NCI-H82 (cell line): ENCODE measurements at places on chromosomes 1 and 21.

DNA sequence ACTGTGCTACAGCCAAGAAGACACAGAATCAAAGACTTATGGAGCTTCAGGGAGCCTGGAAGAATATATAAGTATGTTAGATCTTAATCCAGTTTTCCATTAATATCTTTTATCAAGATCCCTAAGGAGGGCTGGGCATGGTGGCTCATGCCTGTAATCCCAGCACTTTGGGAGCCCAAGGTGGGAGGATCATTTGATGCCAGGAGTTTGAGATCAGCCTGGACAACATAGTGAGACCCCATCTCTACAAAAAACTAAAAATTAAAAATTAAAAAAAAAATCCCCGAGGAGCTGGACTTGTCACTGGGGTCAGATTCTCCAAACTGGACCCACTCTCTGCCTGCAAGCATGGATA, 113.9 kb upstream of the CDC42BPA start:
- no peak for DNase-seq

DNA sequence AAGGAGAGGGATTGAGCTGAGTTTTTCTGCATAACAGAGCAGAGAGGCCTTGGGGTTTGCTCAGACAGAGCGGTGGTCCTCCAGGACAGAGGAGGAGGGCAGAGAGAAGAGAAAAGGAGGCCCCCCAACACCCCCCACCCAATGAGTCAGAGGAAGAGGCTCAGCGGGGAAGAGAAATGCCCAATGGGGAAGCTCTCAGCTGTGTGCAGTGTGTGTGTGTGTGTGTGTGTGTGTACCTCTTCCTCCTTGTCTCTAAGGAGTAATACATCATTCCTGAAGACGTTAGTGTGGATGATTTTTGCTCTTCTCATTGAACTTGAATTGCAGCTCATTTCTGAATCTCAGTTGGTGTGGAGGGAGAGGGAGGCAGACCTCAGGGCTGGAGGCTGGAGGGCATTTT, 8.7 kb downstream of the TMPRSS3 start:
- DNase-seq = no peak

GRCh38 chr1:12232221-12232620, 2.4 kb downstream of the VPS13D start:
- no peak for DNase-seq

- no peak for DNase-seq
Observed at GRCh38 chr1:226401355-226402303, 6.3 kb downstream of the PARP1 start.

- no peak for DNase-seq
Observed at GRCh38 chr1:79304131-79304530, 297.6 kb upstream of the ADGRL4 start.

DNA sequence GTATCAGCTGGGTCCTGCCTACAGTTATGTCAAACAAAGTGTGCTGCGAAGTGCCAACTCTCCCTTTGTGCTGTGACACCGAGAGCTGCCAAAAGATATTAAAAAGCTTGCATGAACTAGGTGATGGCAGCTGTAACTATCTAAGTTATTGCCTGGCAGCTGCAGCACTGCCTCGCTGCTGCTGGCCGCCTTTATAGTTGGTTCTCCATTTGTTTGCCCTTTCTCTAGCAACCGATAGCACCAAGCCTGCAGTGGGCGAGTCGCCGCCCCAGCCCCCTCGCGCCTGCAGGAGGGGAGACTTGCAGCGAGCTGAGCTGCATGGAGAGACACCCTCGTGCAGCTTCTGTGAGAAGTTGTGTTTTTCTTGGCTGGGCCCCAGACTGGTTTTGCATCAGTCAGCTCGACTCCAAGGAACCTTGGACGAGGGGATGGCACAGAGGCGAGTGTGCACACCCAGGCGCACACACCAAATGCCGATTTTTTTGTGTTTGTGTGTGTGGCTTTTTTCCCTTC, 330.6 kb downstream of the RPS6KC1 start:
- DNase-seq = no peak

- no peak for DNase-seq
Observed at GRCh38 chr1:244599937-244600350, 53.0 kb upstream of the DESI2 start.

GRCh38 chr1:51328279-51328678, 2.1 kb downstream of the TTC39A start:
- DNase-seq = no peak

DNA sequence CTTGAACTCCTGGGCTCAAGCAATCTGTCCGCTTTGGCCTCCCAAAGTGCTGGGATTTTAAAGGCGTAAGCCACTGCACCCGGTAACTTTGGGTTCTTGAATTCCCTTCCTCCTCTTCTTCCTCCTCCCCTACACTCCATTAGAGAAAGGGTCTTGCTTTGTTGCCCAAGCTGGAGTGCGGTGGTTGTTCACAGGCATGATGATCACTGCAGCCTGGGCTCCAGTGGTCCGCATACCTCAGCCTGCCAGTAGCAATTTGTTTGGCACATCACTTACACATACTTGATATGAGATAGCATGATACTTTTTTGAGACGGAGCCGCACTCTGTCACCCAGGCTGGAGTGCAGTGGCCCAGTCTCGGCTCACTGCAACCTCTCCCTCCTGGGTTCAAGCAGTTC, 2.2 kb downstream of the DEGS1 start:
- DNase-seq = no peak

DNA sequence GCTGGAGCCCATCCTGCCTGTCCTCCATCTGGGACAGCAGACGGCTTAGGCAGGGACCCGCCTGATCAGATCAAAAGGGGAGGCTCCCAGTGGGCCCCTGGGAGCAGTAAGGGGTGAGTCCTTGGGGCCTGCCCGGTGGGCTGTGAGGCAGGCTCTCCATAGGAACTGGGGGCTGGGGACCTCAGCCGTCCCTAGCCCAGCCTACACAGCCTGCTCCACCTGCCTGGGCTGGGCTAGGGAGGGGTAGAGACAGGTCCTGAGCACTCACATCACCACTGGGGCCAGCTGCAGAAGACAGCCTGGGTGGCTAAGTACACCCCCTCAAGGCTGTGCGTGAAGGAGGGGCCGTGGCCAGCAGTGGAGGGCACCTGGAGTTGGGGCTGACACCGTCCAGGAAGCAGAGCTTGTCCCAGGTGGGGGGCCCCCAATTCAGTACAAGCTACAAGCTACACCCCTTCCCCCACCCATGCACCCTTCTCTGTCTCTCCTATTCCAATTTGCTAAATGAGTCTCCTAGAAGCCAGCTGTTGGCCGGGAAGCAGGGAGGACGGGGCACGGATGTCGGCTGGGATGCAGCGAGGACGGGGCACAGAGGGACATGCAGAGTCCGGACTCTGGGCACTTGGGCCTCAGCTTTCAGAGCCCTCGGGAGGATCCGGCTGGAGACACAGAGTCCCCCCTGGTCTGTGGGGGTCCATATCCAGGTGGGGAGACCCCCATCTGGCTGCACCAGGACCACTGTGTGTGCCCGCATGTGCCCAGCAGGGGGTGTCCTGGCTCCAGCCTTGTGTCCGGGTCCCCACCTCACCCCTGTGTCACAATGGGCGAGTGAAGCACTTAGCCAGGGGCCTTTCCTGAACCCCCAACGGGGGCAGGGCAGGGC, 1.7 kb downstream of the ISG15 start:
- DNase-seq = peak; percentile 42

GRCh38 chr1:57079454-57080157, 113.8 kb upstream of the C8B start:
- peak; percentile 41 for DNase-seq

DNA sequence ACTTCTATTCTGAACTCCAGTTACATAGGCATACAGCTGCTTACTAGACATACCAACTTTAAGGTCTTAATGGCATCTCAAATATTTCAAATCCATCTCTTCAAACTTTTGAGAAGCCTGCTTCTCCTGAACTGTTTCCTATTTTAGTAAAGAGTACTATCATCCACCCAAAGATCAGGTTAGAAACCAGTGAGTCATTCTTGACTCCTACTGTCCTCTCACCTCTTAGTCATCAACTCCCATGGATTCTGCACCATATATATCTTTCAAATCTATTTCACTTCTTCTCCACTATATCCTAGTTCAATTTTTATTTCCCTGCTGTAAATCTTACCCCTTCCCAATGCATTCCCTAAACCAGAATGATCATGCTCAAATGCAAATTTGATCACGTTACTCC, 18.1 kb upstream of the BEND5 start:
- DNase-seq = no peak

DNA sequence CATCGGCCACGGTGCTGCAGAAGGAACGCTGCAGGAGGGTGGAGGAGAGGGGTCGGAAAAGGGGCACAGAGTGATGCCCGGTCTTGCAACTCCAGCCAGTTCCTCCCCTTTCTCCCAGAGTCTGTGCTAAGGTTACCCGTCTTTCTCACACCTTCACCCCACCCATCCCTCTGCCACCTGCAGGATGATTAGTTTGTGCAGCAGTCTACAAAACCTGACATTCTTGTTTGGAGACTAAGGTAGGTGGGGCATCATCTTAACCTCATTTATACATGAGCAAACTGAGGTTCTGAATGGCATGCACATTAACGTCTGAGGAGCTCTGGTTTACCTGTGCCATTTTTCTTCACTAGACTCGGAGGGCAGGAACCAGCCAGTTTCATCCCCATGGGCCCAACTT, 232.3 kb downstream of the GRIK3 start:
- no peak for DNase-seq

- DNase-seq = no peak
Observed at GRCh38 chr1:56758794-56759193, 60.4 kb downstream of the FYB2 start.

DNA sequence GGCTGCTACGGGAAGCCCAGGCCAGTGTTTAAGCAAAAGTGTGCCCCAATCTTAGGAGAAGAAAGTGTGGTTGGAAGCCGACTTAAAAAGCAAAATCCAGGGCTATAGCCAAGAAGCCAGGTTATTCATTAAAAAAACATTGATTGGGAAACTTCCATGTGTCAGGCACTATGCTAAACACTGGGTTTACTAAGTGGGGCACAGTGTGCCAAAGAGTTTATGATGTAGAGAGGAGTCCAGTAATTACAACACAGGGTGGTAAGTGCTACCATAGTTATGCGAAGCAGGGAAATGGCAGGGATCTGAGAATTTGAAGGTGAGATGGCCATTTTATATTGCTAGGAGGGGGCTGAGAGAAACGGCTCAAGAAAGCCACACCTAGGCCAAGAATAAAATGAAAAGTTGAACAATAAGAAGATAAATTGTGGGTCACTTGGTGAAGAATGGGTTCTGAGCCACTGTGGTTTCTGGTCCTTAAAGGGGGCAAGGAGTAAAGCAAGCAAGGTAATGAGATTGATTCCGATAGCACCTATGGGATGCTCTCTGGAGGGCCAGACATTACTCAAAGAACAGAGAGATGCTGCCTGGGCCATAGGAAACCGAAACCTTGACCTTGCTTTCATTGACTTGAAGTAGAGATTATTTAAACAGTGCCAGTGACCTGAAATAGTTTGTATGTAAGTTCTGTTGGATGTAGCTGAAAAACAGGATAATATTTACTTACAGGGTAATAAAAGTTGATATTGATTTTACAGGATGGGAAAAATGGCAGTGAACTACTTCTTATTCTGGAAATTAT, 177.8 kb downstream of the GIPC2 start:
- DNase-seq = no peak

DNA sequence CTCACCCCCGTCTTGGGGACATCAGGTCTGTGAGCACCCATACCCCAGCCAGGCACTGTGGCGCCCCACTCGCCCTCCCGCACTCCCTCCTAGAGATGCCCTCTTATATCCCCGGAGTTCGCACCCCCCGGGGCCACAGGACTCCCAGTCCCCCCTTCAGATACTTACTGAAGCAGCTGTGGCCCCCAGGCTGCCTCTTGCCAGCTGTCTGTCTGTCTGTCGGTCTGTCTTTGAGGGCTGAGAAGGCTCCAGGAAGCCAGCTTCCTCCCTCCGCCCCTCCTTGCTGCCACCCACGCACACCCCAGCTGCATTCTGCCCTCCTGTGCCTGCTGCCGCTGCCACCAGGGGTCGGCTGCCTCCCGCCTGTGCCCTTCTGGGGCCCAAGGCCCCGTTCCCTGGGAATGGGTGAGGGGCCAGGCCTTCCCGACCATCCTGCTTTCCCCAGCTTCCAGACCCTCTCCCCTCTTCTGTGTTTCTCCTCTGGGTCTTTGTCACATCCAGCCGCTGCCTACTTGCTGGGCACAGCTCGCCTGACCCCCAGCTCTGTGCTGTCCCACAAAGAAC, at the start of gene PTPN7:
PTPN7 (minus strand) TSS at position 226 of the 564 bp plus-strand sequence. CDS start 1,200 bp downstream, outside the sequence.
- no peak for DNase-seq

GRCh38 chr1:154095456-154096060, 59.3 kb downstream of the NUP210L start:
- no peak for DNase-seq

DNA sequence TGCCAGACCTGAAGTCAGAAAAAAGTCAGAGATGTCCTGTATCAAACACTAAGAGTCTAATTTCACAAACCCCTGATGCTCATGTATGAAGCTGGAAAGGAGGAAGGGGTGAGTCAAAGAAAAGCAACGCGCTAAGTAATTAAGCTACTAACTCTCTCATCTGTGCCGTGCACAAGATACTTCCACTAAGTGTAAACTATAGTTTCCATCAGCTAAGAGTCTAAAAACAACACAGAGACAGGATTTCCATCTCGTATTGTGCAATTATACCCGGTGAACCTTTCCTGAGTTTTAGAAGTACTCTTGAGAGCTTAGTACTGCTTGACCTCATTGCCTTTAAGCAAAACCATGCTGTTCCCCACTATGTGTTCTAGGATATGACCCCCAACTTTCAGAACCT, 19.0 kb downstream of the DNALI1 start:
- DNase-seq = no peak

GRCh38 chr1:44261171-44261817, 48.0 kb downstream of the DMAP1 start:
- DNase-seq = peak; percentile 52

- DNase-seq = no peak
Observed at GRCh38 chr1:185608177-185608576, 126.0 kb upstream of the HMCN1 start.

- DNase-seq = no peak
Observed at GRCh38 chr1:113103048-113103447, 30.1 kb downstream of the LRIG2 start.

- DNase-seq = peak; percentile 15
Observed at GRCh38 chr1:52601991-52602855, at the start of gene GPX7. TSS of gene GPX7 (plus strand) at chr1:52602371. CDS start at chr1:52602410, 39 bp downstream.

- peak; percentile 91 for DNase-seq
Observed at GRCh38 chr1:206663832-206664652, 20.7 kb upstream of the MAPKAPK2 start.
